Stimulated activated CD4-positive, alpha-beta T cell treated with anti-CD3 and anti-CD28 coated beads, Interleukin-1b, Interleukin-23, amount 100 ng/mL, for 24 hours (primary cell): ENCODE measurements at places on chromosomes 4 and X.

- no peak for DNase-seq
Observed at GRCh38 chr4:150080337-150080736, 2.1 kb downstream of the DCLK2 start.

GRCh38 chrX:101191217-101191750 is 28.3 kb upstream of the DRP2 start:
- DNase-seq, result no peak

GRCh38 chrX:12292996-12293765 is 154.9 kb downstream of the FRMPD4 start:
- DNase-seq, result no peak

DNA sequence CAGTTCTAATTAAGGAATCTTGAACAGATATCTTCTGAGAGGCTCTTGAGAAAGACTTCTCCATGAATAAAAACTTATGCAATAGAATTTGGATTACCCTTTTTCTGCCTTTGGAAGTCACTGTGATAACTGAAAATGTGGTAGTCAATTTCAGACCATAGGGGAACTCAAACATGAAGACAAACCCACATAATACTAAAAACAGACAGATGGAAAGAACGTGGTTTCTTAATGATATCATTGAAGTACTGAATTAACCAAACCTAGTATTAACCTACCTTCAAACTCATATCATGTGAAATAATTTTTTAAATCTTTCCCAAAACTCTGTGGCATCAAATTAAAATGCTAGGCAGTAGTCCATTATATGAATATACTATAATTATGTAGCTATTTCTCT is 153.5 kb downstream of the CAMK2D start:
- no peak for DNase-seq

- DNase-seq, result no peak
Observed at GRCh38 chr4:73853246-73853704, at the start of gene PF4V1. TSS of gene PF4V1 (plus strand) at chr4:73853296. CDS start at chr4:73853363, 67 bp downstream.

GRCh38 chr4:114599231-114599902 is 760 bp downstream of the UGT8 start:
- DNase-seq, result no peak

- DNase-seq, result no peak
Observed at GRCh38 chr4:86586626-86587380, 7.3 kb upstream of the PTPN13 start.
